Activated CD4-positive, alpha-beta T cell treated with anti-CD3 and anti-CD28 coated beads, Interleukin-2, amount 10 ng/mL, durations not matched to agents 7 days and 5 days (primary cell): ENCODE measurements at places on chromosomes 3 and 15.

DNA sequence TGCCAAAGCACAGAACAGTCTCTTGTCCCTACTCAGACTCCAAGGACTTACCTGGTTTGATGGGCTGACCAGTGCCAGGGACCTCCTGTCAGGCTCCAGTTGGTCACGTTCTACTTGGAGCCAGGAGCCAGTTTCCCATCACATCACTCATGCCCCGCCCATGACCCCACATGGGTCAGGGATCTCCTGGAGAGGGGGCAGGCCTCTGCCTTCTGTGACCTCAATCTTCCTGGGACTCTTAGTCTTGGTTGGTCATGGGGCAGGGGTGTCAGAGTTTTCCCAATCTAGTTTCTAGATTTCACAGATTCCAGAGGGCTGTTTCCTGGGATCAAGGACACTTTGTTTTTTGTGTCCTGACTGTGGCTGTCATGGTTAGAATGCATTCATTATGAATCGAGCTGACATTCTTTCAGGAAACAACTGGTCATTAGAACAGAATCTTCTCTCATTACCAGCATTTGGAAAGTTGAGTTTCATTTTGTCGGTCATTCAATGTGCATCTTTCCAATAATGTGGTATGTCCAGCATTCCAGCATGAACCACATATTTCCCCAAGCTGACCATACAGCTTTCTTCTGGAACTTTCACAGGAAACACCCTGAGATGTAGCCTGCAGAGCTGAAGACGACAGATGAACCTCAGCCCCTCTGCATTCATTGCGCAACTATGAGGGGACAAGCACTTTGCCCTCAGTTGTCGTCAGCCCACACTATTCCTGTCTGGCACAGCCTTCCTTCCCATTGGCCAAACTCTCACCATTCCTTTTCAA, 19.8 kb downstream of the CYP19A1 start:
- DNase-seq: no peak

DNA sequence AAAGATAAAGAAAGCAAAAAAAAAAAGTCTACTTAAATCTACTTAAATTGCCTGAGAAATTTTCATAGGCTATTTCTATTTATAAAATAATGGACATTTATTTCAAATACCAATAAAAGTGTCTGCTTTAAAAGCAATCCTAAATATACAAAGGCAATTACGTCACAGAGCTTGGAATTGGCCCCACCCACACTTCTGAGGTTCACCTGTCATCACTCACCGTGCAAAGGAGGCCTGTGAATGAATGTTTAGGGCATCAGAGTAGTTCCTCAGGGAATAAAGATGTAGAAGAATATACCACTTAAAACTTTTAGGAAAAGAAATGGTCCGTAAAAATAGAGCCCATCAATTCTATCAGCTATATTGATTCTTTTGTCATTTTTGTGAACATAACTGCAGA, 621.8 kb downstream of the ROBO1 start:
- no peak for DNase-seq

GRCh38 chr3:122406198-122406597, 9.7 kb downstream of the WDR5B start:
- no peak for DNase-seq

DNA sequence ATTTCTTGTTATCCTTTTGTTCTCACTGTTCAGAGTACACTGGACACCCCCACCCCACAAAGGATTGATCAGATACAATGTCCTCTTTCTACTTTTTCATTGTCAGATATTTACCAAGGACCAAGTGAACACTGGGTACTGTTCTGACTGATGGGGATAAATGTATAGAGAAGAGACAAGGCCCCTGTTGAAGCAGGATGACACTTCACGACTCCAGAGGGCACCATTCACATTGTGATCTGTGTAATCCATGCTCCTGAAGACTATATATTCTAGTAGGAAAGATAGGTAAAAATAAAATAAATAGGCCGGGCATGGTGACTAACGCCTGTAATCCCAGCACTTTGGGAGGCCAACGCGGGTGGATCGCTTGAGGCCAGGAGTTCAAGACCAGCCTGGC, 7.2 kb upstream of the CRYGS start:
- no peak for DNase-seq

GRCh38 chr3:111989061-111989678, 9.6 kb upstream of the TAGLN3 start:
- DNase-seq: peak; percentile 28

- DNase-seq: no peak
Measured at GRCh38 chr3:99666201-99666600, 27.8 kb downstream of the COL8A1 start.

DNA sequence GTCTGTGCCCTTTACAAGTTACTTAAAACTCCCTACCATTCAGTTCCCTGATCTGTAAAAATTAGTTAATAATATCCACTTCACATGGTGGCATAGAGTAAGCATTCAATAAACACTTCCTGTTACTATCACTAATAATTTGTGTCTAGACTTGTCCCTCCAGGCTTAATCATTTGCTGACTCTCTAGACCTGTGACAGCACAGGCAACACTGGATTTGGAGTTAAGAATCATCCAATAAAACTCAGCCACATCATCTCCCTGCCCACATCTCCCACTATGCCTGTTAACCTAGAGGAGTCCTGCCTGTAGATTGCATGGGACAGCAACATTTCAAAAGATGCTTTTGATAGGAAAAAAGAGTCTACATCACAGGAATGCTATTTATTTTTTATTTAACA, 564.6 kb downstream of the MFSD1 start:
- DNase-seq: no peak

DNA sequence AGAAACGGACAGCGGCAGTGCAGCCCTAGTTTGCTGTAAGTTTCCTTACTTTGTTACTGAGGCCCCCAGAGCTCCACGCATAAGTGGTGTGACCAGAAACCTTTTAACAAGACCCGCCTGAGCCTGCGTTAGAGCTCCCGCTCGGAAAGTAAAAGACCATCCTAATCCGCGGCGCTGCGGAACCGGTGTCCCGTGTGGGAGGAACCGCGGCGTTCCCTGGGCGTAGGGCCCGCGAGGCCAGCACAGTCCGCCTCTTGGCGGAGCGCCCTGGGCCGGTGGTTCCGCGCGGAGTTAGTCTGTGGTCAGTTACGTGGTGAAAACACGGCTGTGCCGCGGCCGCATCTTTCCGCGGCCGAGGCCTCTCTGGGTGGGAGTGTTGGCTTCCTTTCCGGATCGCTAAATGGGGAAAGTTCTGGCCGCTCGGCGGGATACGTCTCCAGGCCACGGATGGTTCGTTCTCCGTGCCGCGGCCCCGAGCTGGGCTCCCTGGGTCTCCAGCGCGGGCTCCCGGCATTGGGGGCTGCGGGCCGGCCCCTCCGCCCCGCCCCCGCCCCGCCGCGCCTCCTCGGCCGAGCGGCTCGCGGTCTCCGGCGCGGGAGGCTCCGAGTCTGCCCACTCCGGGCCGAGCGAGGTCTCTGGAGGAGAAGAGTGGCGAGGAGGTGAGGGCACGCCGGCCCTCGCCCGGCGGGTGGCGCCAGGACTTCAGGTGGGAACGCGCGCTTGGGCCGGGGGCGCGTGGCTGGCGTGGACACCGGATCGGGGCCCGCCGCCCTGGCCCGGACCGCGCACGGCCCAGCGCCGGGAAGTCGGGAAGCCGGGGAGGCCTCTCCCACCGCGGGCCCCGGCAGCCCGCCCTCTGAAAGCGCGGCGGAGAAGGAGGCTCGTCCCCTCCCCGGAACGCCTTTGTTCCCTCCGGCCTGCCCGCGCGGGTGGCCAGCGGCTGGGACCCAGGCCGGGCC, 754 bp downstream of the B3GNT5 start:
- DNase-seq: no peak

DNA sequence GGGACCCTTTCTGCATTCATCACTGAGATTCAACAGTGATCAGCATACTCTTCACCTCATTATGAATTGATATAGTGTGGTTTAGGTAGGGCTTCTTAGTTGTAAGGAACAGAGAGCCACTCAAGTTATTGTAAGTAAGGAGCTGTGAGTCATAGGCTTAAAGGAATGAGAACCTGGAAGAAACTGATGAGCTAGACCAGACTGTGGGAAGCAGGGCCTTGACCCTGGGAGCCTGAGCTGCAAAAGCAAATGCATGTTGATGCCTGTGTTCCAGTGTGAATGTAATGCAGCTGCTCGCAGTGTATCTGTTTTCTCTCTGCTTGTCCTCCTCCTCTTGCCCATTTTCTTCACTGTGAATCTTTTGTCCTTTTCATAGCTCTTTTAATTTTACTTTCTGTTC, 13.6 kb downstream of the ZKSCAN7 start:
- no peak for DNase-seq

GRCh38 chr15:56040081-56041035, 46.9 kb upstream of the NEDD4 start:
- DNase-seq: no peak

- no peak for DNase-seq
Measured at GRCh38 chr3:16118396-16118795, 56.1 kb upstream of the GALNT15 start.

- DNase-seq: no peak
Measured at GRCh38 chr15:67768313-67768977, 56.9 kb upstream of the SKOR1 start.

DNA sequence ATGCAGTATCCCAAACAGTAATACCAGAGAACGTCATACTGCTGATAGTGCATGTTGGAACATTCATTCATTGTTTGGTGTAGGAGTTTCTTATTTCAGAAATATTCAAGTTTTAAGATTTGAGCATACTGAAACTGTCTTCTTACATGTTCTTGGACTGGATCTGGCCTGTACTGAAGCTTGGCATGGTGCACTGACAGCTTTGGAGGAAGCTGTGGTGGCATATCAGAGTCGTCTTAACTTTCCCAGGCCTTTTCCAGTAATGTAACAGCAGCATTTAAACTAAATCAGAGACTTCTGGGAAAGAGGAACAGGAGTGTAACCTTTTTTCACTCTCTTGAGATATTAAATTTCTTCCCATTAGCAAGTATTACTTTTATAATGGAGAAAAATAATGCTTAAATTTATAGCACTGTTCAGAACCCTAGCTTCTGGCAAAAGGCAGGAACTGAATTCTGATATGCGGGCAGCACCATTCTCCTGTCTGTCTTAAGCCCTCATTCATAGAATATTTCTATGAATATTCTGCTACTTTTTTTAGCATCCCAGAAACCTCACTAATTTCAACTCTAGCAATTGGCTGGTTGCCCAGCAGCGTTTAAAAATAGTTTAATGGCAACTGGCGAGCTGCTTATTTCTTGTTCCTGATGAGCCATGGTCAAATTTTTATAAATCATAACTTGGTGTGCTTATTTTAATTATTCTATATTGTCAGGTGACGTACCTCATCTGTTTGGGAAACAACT, 31.1 kb downstream of the DNAJC13 start:
- DNase-seq: no peak

DNA sequence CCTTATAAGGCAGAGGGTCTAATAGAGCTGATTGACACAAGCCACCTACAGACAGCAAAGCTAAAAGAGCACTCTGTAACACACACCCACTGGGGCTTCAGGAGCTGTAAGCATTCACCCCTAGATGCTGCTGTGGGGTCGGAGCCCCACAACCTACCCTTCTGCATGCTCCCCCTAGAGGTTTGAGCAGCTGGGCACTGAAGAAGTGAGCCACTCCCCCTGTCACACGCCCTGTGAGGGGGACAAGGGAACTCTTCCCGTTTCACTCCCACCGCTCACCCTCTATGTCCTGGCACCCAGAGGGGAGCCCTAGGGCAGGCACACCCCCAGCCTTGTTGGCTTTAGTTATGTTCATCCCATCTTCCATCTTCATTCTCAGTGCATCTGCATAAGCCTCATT, 9.4 kb upstream of the CSTA start:
- no peak for DNase-seq

DNA sequence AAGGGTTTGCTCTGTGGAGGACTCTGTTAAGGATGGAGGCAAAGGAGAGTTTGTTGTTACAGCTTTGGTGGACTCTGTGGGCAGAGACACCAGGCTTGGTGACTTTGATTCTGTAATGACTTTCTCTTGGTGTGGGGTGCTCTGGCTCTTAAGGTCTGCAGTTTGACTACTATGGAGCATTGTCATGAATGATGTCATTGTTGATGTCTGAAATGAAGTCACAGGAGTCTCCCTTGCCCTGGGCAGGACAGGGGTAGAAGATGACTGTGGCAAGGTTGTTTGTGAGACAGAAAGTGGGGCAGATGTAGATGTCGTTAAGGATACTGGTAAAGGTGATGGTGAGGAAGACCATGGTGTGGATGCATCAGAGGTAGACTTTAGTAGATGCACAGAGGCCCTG, 42.7 kb downstream of the HEG1 start:
- no peak for DNase-seq

DNA sequence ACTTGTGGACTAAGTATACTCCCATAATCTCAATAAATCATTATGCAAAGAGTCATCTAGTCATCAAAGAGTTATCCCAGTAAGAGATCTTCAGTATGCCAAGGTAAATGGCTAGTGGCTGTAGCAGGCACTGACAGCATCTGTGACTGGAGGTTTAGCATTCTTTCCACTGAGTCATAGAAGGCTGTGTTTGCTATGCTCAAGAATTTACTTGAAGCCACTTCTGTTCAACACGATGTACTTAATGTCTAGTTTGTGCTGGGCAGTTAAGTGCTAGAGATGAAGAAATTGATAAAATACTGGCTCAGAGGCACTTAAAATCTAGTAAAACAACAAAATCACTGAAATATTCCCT, 13.0 kb downstream of the ZBED2 start:
- DNase-seq: no peak

GRCh38 chr3:111800472-111800871, 58.6 kb upstream of the PHLDB2 start:
- no peak for DNase-seq

DNA sequence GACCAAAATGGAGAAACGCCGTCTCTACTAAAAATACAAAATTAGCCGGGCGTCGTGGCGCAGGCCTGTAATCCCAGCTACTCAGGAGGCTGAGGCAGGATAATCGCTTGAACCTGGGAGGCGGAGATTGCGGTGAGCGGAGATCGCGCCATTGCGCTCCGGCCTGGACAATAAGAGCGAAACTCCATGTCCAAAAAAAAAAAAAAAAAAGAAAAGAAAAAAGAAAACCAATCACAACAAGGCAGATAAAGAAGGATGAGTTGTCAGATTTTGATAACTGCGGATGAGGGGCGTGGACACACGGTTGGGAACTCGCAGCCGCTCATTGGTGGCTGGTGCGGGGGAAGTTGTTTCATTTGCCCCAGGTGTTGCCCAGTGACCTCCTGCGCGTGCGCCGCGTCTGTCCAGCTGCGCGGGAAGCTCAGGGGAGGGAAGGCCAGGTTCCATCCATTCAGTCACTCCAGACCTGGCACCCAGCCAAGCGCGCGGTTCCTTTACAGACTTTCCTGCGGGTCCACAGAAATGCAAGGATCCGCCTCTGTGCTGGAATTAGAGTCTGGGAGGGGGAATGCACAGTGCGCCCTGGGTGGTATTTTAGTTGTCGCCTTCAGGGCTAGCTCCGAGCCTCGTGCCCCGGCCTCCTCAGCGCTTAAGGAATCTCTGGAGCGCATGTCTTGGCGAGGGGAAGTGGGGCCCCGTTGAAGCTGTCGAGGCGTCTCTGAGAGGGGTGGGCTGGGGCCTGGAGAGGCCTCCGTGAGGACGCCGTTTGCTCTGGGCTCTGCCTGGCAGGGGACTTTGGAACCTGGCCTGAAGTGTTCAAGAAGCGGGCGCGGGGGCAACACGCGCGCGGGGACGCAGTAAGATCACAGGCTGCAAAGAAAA, 708 bp upstream of the GCHFR start:
- DNase-seq: peak; percentile 47
